ENCODE measurements at places on chromosomes 4 and X.

DNA sequence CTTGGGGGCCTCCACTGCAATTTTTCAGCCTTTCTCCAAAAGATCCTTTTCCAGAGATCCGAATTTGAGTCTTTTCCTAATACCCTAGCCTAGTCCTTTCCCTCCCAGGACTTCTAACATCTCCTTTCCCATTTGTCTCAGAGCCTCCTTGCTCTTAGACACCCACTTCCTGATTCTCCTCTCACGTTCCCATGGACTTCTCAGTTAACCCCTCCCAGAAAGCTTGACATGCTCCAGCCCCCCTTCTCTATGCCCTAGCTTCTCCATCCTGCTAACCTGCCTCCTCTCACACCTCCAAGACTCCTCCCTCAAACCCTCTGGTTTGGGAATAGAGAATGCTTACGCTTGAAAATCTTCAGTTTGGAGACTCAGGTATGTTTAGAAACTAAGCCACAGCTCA, 2.5 kb downstream of the UBA1 start:
- DNase-seq: no peak

GRCh38 chrX:57822398-57822797, 87.9 kb downstream of the ZXDA start:
- no peak for DNase-seq

- DNase-seq: no peak
Measured at GRCh38 chr4:108391701-108392455, 223.1 kb upstream of the LEF1 start.

GRCh38 chrX:72566448-72566847, 6.2 kb downstream of the HDAC8 start:
- no peak for DNase-seq

DNA sequence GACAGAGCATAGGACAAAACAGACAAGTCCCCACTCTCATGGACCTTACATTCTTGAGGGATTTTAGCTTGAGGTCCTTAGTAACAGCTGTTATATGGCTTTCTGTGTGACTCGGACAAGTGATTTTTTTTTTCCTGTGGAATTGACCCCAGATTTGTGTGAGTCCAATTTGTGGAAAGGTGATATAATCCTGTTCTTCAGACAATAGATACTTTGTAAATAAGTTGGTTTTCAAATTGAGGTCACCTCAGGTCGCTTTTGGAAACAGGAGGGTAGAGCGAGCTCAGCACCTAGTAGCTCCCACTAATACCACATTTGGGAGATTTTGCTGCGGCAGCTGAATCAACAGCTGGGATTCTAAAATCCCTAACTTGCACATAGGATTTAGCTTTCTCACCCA, 1008.8 kb downstream of the ADGRL3 start:
- DNase-seq: no peak

- DNase-seq: no peak
Measured at GRCh38 chr4:133096972-133097371, 52.1 kb upstream of the PCDH10 start.

DNA sequence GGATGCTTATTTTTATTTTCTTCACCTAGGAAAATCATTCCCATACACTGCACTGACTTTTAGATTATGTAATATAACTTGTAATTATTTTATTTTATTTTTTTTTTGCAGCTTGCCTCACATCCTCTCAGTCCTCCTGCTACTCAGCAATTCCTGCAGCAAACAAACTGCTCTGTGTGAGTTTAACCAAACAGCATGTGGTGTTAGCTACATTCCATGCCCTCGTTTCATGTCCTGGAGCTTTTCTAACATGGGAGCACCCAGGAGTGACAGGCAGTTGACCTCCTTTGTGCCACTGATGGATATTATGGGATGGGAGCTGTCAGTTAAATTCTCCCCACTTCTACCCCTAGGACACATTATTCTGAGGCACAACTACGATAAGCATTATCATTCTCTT, 24.8 kb downstream of the CXCL1 start:
- no peak for DNase-seq

DNA sequence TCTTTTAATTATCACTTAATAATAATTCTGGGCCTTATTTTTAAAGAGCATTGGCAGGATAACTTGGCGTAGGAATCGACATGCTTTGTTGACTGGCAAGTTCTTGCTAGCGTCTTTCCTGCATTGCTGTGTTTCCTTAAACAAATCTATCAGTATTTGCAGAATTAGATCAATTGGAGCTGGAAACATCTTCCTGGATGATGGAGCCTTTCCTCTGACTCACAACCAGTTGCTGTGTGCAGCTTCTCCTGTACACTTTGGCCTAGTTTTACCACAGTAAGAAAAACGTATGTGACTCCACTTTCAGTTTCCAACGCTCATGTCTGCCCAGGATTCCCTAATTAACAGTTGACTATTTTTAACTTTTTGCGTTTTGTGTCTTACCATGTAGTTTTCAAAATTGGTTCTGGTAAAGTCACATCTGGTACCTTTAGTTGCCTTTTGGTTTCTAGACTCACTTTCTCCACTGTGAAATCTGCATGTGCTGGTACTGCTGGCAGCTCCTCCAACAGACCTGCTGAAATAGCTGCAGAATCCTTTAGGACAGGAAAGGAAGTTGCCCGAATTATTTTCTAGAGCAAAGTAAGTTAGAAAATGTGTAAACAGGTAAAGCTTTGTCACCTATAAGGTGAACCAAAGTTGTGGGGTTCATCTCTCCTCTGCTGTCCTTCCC, 553.2 kb upstream of the FAT1 start:
- no peak for DNase-seq

DNA sequence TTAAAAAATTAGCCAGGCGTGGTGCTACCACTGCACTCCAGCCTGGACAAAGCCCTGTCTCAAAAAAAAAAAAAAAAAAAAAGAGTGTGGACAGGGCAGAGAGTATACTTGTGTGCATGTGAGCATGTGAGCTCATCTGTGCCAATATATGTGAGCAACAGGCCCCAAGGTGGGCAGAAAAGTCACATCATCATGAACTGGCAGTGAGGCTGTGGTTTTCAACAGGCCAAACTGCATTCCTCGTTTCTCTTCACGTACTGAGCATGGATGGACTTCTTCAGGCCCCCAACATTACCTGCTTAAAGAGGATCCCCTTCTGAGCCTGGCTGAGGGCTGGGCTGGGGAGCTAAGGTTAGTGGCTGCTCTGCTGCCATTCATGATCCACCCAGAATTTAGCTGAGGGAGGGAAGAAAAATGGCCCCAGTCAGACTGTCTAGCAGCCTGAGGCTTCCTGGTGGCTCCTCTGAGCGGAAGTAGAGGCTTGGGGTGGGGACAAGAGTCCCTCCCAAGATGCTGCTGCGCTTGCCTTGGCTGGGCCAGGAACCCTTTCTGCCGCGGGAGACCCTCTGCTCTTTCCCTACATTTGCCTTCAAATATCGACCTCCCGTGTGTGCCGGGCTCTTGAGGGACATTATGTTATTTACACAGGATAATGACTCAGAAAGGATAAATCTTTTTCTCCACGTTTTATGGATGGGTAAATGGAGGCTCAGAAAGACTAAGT, 55.0 kb downstream of the DIPK2B start:
- no peak for DNase-seq

GRCh38 chrX:32408389-32408788, 803.0 kb downstream of the DMD start:
- DNase-seq: no peak

- no peak for DNase-seq
Measured at GRCh38 chr4:173169178-173169427, 492 bp downstream of the GALNT7 start.

GRCh38 chrX:105765691-105766090, 56.6 kb upstream of the NRK start:
- no peak for DNase-seq

GRCh38 chr4:1628892-1629698, 55.0 kb downstream of the FAM53A start:
- DNase-seq: peak; percentile 14

DNA sequence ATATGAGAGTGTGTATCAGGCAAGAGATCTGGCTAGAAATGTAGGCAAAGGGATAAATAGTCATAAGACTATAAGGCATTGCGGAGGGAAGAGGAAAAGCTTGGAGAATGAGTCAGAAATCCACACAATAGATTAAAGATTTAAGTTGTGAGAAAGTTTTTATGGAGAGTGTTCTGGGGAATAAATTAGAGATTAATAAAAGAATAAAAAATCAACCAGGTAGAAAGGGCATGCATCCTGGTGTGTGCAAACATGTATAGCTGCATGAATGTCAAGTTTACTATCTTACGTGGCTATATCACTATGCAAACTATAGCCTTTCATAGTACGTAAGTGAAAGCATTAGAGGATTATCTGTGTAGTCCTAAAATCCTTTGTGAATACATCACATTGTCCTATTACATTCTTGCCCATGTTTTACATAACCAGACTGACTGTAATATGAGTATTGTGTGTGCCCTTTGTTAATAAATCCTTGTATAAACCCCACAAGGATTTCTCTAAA, 36.9 kb downstream of the SNCA start:
- no peak for DNase-seq

DNA sequence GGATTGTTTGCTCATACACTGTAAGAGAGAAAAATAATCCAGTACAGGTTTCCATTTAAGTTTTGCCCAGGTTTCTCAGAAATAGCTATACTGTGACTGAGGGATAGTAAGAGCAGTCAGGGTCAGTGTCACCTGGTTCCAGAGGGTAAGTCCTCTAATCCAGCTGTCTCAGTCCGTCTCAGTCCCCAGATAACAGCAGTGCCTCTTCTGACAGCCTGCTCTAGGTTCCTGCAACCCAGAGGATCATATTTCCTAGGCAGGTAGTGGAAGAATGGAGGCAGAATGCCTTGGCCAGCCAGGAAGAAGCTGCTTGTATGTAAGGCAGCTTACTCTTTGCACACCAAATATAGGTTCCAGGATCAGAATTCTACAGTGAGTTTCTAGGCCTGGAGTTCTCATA, 22.6 kb upstream of the GNRHR start:
- no peak for DNase-seq

DNA sequence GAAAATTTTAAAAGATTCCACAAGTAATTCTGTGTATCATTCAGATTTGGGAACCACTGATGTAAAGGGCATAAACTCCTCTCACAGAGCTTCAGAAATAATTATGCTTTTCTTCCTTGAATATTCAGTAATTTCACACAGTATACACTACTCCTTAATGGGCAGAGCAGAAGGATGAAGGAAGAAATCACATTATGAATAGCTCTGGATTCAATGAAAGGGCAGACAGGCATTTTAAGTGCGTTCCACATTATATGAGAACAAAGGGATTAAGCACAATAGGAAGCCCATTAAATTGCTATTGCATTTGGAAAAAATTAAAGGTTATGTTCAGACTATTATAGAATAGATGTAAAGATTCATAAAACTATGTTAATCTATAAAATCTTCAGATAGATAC, 142.6 kb downstream of the PDHA2 start:
- no peak for DNase-seq

DNA sequence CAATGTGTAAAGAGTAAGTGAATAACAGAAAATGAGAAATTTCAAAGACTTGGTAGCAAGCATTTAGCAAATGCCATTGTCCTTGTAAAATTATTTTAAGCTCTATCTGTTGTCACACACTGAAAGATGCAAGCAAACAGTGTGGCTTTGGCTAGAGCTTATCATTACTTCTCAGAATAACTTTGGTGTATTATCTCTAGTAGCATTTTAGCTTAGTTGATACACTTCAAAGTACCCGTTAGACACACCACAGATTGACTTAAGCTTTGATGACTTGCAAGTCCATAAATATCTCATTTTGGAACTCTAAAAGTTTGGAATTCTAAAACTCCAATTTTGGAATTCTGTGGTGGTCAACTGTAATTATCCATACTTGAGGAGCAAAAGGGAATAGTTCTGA, 98.6 kb downstream of the PDLIM5 start:
- DNase-seq: no peak

DNA sequence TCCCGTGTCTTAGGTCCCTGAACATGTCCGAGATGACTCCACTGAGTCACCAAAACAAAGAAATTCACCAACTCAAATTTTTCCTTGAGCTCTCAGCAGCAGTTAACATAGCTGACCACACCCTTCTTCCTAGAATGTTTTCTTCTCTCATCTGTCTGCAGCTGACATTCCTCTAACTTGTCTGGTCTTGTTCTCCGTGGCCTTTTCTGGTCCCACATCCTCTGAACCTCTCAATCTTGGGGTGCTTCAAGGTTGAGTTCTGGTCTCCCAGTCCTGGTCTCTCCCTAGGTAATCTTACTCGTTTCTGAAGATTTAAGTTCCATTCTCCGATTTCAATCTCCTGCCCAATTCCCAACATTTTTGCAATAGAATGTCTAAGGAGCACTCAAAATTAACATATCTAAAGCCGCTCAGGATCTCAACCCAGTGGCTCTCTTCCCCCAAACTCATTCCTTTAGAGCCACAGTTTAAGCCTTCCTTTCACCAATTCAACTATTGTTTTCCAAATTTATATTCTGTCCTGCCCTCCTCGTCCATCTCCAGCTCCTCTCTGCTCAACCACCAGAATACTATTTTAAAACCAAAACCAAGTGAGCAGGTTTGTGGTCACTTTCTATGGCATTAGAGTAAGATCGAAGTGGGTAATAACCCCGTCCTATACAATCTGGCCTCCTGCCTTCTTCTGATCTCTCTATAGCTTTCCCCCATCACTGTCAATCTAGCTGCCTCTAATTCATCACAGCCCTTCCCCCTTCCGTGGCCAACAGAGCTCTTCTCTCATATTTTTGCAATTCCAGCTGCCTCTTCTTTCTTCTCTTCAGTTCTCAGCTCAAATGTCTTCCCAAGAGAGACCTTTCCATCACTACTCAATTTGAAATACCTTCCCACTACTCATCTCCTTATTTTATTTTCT, 1.2 kb downstream of the TRIML2 start:
- no peak for DNase-seq

DNA sequence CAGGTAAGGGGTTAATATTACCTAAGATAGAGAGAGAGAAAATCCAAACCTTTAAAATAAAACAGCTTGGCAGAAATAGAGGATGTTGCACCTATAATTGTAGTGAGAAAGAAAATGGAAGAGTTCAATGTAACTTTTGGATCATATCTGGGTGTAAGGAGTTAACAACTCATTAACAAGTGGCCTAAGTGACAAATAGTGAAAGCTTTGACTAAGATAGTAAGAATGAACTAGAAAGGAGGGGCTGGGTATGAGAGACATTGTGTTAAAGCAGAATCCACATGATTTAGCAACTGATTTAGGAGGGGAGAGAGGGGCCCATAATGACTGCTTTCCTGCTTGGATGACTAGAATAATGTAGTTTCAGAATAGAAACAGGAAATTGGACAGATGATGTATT, 761.0 kb downstream of the IL1RAPL1 start:
- DNase-seq: no peak

GRCh38 chrX:115560211-115560977, 580 bp upstream of the PLS3 start:
- DNase-seq: no peak

GRCh38 chr4:43049326-43049725, 156.8 kb downstream of the GRXCR1 start:
- DNase-seq: no peak

DNA sequence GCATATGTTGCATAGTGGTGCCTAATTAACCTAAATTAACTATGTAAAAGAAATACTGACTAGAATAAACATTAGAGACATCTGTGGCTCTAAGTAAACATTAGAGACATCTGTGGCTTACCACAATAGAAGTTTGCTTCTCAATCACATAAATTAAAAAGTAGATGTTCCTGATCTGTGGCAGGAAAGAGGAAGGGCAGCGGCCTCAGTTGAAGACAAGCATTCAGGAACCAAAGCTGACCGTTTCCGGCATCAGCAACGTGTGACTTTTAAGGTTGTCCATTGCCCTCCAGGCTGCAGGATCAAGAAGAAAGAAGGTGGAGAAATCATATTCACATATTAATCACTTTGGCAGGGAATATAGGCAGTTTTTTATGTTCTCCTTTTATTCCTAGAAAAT, 336.3 kb upstream of the TRAM1L1 start:
- no peak for DNase-seq
